ENCODE measurements at places on chromosomes 6 and 20.

DNA sequence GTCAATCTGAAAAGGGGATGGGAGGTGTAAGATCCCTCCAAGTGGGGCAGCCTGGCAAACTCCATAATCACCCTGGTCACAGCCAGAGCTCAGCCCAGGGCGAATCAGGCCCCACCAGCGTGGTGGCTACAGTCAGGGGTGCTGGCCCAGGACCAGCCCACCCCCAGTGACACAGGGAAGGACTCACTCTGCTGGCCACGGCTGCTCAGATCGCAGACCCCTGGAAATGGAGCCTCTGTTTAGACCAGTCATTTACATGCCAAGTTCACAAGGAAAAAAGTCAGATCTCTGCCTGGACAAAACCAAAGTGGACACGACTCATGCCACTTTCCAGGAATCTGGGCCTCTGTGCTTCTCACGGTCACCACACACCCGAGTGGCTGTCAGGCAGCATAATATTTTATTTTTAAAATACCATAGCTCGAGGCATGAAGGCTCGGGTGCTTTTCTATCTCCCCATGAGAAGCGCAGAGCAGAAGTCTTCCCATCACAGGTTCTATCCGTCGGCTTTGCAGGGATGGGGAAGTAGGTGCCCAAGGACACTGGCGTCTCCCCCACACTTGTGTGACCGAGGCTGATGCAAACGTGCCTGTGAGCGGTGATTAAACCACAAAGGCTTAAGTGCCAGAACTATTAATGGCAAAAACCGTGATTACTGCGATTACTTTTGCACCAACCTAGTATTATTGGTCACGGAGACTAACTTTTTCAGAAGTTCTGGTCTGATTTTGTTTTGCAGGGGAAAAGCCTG, 13.0 kb downstream of the PXDC1 start:
- no peak for DNase-seq

DNA sequence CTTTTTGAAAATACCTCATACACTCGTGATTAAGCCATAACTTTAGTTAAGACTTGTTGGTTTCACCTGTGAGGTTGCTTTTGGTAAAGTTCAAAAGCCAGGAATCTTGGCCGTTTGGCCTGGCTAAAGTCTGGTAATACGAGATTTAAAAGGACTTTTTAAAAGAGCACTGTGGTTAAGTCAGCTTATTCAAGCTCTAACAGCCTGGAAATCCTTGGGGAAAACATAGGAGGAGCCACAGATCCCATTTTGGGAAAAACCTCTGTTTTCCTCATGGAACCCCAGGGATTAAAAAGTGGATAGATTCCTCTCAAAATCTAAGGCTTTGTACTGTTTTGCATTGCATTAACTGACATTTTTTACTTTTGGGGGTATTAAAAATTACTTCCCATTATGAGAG, 13.7 kb upstream of the SLC22A16 start:
- DNase-seq: no peak

DNA sequence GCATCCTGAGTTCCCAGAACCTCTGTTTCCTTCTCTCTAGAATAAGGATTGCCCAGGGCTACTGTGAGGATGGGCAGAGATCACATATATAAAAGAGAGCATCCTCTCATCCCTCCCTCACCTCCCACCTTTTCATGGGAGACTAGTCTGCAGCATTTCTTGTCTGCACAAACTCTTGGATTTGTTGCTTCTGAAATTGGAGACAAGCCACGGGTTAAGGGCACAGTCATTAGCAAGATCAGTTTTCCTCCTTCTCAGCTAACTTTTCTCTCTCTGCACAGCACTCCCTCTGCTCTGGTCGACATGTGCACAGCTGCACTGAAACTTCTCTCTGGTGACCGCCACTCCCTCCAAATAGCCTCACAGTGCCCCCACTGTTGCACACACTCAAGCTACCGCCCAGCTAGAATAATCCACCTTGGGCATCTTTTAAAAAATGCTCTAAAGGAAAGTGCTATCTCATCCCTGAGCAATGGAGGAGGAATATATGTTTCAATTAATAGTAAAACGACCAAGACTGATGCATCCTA, 50.9 kb upstream of the DUSP22 start:
- DNase-seq: no peak

- no peak for DNase-seq
These were observed 90.4 kb downstream of the CARMIL1 start for GRCh38 chr6:25369433-25370177.

- no peak for DNase-seq
These were observed 2.9 kb downstream of the MAP7 start for GRCh38 chr6:136547336-136547735.

DNA sequence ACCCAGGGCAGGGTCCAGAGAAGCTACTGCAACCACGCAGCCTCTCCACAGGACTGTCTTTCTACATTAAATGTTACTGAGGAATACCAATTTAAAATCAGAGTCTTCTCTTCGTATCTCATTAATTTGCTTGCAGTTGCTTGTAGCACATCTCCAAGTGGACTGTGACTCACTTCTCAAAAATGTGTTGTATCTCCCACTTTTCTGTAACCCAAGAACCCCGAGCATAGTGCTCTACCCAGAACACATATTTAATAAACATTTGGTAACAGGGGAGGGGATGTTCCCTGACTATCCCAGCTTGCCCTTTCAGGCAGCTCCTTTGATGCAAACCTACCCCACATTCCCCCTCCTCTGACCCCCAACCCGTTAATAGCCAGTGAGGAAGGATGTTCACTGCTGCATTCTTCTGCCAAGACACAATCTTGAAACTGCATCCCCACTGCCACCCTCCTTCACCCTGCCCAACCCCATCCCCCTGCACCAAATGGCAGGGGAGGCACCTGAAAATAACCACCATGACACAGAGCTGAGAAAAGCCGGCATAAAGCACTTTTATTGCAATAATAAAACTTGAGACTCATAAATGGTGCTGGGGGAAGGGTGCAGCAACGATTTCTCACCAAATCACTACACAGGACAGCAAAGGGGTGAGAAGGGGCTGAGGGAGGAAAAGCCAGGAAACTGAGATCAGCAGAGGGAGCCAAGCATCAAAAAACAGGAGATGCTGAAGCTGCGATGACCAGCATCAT, 24.2 kb downstream of the FKBP1A start:
- DNase-seq: no peak

GRCh38 chr6:16748025-16748319, 13.3 kb downstream of the ATXN1 start:
- no peak for DNase-seq

- DNase-seq: no peak
These were observed 39.4 kb upstream of the SPDEF start for GRCh38 chr6:34595332-34596184.

DNA sequence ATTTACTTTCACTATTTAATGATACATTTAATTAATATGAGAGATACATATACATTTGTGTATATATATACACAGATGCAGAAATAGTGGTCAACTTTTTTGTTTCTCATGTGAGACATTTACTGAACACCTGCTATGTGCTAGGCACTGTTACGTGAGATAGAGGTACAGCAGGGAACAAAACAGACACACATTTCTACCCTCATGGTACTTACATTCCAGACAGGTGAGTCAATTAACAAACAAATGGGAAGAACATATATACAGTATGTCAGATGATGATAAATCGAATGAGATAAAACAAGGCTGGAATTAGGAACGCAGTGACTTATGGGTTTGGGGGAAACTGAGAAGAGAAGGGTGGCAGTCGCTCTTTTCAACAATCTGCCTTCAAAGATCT, 5.1 kb downstream of the TFB1M start:
- no peak for DNase-seq

DNA sequence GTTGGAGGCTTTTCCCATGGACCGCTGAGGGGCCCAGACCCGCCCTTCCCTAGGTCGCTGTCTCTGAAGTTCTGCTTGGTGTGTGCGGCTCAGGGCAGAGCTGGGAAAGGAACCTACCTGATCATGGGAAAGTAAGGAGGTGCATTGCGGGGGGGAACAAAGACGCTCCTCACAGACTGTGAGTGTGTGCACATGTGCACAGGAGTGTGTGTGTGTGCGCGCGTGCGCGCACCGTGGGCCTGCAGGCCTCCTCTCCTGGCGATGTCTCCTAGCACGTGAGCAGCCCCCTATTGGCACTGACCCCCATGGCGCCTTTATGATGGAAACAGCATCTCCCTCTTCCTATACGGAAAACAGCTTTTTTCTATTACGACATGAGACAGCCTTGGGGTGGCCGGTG, 224.1 kb downstream of the TAF4 start:
- no peak for DNase-seq

DNA sequence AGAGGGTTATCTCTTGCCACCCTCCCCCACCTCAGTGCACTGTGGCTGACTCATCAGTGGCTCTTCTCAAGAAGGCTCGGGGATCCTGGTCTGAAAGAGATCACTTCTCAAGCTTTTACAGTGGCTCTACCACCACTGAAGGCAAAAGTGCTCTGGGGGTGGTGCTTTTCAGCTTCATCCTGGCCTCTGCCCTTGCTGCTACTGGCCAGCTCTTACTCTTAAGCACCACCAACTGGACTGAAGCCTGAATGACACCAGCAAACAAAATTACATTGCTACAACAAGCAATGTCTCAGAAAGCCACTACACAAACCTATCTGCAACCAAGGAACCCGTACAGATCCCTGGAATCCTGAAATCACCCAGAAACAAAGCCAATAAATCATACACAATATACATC, 402.1 kb downstream of the EPHA7 start:
- DNase-seq: no peak

DNA sequence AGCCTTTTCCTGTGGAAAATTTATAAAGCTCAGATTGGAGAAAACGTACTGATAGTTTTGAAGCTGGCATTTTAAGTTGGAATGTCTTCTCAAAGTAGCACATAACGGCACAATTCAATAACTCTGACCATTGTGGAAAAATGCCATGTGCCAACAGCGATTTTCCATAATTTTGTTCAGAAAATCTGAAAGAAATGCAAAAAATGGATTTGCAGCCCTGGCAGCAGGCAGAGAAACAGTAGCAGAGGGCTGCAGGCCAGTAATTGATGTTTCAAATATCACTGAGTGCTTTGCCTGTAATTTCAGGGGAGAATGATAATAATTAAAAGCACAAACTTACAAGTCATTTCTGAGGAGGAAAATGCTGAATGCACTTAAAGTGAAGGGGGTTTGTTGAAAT, 507.4 kb downstream of the MAFB start:
- DNase-seq: no peak

- DNase-seq: no peak
These were observed 75.0 kb upstream of the EZR start for GRCh38 chr6:158894193-158894592.

DNA sequence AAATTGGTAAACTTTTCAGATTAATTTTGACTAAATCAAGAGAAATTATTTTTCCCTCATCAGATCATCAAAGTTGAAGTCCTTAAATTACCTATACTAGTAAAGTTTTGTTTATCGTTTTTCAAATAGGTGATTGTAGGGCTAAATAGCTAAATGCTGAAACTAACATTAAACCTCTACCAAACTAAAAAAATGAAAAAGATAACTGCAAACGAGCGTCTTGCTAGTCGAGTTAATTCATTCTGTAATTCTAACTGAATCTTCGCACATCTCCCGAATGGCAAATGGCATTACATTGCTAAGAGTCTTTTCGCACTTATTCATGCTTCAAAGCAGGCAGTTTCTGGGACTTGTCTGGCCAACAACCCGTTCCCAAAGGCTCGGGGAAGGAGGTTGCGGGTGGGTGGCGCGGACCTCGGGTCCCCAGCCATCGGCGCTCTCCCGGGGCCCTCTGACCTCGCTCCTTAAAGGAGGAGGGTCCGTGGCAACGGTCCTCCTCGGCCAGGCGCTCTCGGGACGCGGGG, 43.8 kb downstream of the POPDC3 start:
- DNase-seq: no peak

DNA sequence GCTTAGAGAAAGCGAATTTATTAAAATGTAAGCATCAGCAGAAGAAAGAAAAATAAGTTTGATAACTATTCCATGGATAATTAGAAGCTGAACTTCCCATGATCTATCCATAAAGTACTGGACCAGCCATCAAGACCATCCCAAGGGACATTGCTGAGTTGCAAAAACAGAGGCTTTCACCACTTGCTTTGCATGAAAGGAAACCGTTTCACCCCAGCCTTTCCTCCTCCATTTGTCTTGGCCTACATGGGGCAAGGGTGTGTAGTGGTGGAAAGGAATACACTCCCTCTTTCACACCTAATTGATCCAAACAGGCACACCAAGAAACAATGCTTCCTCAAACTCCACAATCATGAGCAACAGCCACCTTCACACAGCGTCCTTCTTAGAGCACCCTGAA, 10.4 kb downstream of the HIVEP2 start:
- DNase-seq: no peak

- no peak for DNase-seq
These were observed 35.3 kb downstream of the TPX2 start for GRCh38 chr20:31774408-31774807.

DNA sequence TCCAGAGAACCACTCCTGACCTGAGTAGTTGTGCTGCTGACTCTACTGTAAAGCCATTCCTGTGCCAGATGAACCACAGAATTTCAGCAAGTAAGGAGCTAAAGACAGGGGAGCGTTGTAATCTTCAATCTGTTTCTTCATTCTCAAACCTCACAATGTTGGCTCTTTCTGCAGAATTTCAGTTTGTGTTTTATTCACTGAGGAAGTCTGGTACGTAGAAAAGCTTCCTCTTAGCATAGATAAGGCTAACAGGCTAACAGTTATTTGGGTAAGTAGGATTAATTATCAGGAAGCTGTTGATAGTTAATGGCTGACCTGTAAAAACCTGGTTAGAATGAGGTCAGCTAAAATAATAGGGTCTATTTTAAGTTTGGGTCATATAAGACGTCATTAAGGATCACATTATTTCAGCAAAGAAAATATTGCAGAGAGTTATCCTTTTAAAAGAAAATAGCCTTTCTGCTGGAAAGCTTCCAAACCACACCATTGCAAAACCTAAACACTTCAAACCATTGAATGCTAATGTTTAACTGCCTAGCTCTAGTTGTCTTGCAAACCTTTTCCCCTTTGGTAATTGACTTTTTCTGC, 14.1 kb upstream of the TENT5A start:
- DNase-seq: no peak

- no peak for DNase-seq
These were observed 123.3 kb downstream of the INSM1 start for GRCh38 chr20:20491110-20491783.

GRCh38 chr20:6395695-6396094, 272.9 kb upstream of the FERMT1 start:
- DNase-seq: no peak

- DNase-seq: no peak
These were observed 153.3 kb upstream of the SNX9 start for GRCh38 chr6:157669747-157670216.

DNA sequence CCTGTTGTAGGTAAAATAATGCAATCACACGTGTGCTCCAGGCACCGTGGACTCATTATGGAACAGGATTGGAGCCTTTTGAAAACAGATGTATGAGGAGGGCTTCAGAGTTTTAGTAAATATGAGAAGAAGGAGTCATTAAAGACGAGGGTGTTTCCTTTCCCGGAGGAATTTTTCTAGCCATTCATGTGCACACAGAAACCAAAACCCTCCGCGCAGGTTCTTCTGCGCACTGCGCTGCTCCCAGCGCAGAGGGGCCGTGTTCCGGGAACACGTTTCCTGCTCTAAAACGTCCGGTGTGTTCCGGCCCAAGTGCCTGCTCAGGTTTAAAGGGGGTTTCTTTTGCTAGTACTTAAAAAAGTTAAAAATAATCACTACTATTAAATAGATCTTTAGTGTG, 11.6 kb downstream of the GPR31 start:
- no peak for DNase-seq

Data from T follicular helper cell (primary cell).